Fibroblast of lung (primary cell): ENCODE measurements at places on chromosomes 12 and 14. TPM values are rescaled to one million over a fixed set of nuclear protein-coding genes. Genes with fewer than 3 reads are reported as not detected.

VDR gene
- 9.8 and 16.2 TPM in 2 replicates for total RNA-seq

ZDHHC22 gene
- total RNA-seq: not detected in 2 replicates

GPRC5D gene
- not detected in 2 replicates for total RNA-seq

PIK3C2G gene
- not detected in 2 replicates for total RNA-seq

ANO2 gene
- total RNA-seq: 0.17 TPM in 1 of 2 replicates, not detected in the other

ADSS1 gene
- total RNA-seq: 2.3 and 3.5 TPM in 2 replicates

ENDOU gene
- 0.17 TPM in 1 of 2 replicates, not detected in the other for total RNA-seq

KRT77 gene
- not detected in 2 replicates for total RNA-seq

KRT73 gene
- total RNA-seq: not detected in 2 replicates

GNPTAB gene
- total RNA-seq: 44.4 and 49.7 TPM in 2 replicates

RTN1 gene
- under 0.01 and 0.17 TPM in 2 replicates for total RNA-seq

NT5DC3 gene
- total RNA-seq: 10.0 and 10.4 TPM in 2 replicates

REM2 gene
- total RNA-seq: 0.17 and 0.26 TPM in 2 replicates

CD4 gene
- 14.4 and 27.2 TPM in 2 replicates for total RNA-seq

HRK gene
- under 0.01 TPM in 2 replicates for total RNA-seq

RAPGEF3 gene
- 1.0 and 2.8 TPM in 2 replicates for total RNA-seq

SELPLG gene
- 0.51 and 1.5 TPM in 2 replicates for total RNA-seq

KRT80 gene
- under 0.01 and 0.17 TPM in 2 replicates for total RNA-seq

HCAR2 gene
- total RNA-seq: under 0.01 TPM in 1 of 2 replicates, not detected in the other

OASL gene
- 0.51 and 1.2 TPM in 2 replicates for total RNA-seq
